ENCODE measurements at places on chromosomes 12 and 14.

DNA sequence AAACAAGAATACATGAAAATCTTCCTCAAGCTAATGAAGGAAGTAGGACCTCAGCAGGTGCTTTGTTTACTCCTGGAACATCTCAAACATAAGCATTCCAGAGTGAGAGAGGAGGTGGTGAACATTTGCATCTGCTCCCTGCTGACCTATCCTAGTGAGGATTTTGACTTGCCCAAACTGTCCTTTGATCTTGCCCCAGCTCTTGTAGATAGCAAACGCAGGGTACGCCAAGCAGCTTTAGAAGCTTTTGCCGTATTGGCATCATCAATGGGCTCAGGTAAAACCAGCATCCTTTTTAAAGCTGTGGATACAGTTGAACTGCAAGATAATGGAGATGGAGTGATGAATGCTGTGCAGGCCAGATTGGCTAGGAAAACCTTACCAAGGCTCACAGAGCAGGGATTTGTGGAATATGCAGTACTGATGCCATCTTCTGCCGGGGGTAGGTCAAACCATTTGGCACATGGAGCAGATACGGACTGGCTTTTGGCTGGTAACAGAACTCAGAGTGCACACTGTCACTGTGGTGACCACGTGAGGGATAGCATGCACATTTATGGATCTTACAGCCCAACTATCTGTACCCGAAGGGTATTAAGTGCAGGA is 1.9 kb downstream of the TOGARAM1 start:
- no peak for DNase-seq

DNA sequence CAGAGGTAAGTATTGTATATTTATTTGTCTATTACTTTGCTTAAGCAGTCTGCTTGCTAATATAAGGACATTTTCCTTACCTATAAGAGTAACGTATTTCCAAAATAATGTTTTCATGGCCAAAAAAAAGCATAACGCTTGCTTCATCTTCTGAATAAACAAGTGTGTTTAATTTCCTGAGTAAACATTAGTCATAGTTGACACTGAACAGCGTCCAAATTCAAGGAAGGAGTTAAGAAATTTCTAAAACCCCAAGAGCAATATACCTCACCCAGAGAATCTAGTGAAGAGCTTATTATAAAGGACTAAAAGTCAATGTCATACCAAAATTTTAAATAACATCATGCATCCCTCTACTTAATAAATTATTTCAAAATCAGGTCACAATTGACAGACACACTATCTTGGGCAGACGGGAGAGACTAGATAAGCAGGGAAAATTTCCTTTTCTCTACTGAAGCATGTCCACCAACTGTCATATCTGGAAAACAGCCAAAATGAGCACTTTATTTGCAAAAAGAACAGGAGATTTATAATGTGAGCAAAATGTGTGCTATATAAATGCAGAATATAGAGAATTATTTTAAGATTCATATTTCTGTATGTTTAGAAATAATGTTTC is 25.1 kb downstream of the ANKS1B start:
- no peak for DNase-seq

GRCh38 chr12:31206038-31206670 is 119.8 kb downstream of the SINHCAF start:
- no peak for DNase-seq

DNA sequence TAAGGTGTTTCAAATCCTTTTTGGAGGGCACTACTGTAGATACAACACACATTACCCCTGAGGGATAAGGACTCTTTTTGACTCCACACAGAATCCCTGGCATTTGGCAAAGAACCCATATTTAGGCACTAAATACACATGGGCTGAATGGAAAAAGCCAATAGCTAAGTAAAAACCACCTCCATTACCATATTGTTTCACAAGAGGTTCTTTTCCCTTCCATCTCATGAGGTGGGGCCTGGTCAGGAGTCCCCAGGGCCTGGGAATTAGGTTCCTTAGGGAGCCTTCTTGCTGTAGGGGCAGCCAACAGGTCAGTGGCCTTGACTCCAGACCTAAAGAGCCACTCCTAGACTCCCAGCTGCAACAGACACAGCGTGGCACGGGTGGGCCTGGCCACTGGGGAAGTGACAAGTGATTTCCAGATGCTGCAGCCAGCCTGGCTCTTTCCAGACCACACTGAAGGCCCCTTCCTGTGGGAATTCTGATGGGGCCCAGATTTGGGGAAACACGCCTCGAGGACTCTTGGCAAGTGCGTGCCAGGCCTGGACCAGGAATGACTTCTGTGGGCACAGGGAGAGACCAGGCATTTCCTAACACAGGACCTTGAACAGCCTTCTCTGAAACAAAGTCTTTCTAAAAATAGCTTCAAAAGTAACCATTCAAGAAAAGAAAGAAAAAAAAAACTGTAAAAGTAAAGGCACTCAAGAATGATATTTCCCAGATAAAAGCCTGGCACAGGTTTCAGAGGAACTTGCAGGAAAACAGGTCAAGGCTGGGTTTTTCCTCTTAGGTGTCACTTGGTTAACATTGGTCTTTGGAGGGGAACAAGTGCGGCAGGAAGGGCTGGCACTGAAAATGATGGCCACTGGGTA is 18.1 kb downstream of the SSH1 start:
- no peak for DNase-seq

All from progenitor cell of endocrine pancreas (in vitro differentiated cells).